ENCODE measurements at places on chromosomes 5 and 9. TPM values are rescaled to one million over a fixed set of nuclear protein-coding genes. Genes with fewer than 3 reads are reported as not detected.

TRIM14 gene
- total RNA-seq: 1.1 TPM

CDH9 gene
- total RNA-seq: not detected

HSPB3 gene
- not detected for total RNA-seq

PLCXD3 gene
- not detected for total RNA-seq

ABHD17B gene
- 21.4 TPM for total RNA-seq

PDLIM4 gene
- 47.7 TPM for total RNA-seq

LCN10 gene
- not detected for total RNA-seq

PCDHGA3 gene
- 2.9 TPM for total RNA-seq

CDX1 gene
- 0.36 TPM for total RNA-seq

ZFYVE16 gene
- total RNA-seq: 38.3 TPM

SELENOP gene
- total RNA-seq: 171 TPM

NOL6 gene
- total RNA-seq: 18.6 TPM

CCIN gene
- 2.2 TPM for total RNA-seq

CCNB1 gene
- total RNA-seq: 19.2 TPM

IFNA2 gene
- not detected for total RNA-seq

PCDHB16 gene
- 1.1 TPM for total RNA-seq

MAP1B gene
- total RNA-seq: 164 TPM

ELAVL2 gene
- 0.36 TPM for total RNA-seq

LURAP1L gene
- total RNA-seq: 88.3 TPM

HTR1A gene
- total RNA-seq: not detected

GIN1 gene
- 6.2 TPM for total RNA-seq

ADAMTS19 gene
- total RNA-seq: not detected
